ENCODE measurements at places on chromosomes 6 and 20.

GRCh38 chr6:128057541-128057940 lies 156.7 kb upstream of the THEMIS start:
- no peak for DNase-seq

DNA sequence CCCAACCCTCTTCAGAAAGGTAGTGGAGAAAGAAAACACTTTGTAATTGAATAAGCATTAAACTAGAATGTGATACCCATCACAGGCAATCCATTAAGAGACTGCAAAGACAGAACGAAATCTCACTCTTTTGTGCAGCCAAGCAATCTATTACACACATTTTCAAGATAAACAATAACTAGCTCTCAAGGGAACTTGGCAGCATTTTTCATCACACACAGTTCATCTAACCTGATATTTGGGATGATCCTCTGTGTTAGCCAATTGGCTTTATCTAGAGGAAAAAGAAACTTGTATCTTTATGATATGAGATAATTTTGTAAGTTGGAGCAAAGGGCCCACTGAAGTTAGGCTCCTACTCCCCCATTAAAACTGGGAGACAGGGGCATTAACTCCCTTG lies 1.5 kb upstream of the GZF1 start:
- DNase-seq = no peak

DNA sequence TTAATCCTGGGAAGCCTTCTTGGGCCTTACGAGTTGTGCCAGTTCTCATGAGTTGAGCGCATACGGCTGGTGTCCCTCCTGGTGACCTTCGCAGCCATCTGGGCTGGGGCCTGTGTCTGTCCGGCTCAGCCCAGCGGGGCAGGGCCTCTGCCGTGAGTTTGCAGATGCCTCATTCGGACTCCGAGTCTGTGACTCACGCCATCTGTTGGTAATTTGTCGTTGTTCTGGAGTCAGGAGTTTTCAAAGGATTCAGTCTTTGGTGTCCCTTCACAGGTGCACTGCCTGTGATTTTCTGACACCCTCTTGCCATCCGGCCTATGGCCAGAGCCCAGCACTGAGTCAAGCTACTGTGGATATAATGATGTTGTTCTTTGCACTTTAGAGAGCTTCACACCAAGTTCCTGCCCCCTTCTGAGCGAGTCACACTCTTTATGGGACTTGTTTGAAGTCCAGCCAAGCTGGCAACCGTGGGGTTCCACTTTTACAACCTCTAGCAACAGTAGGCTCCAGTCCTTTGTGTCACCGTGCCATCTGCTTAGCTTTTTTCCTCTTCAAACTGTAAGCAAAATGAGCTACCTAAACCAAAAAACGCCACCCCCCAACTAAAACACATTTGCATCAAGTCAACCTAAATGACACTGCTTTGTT lies 175.6 kb downstream of the AIG1 start:
- DNase-seq = no peak

DNA sequence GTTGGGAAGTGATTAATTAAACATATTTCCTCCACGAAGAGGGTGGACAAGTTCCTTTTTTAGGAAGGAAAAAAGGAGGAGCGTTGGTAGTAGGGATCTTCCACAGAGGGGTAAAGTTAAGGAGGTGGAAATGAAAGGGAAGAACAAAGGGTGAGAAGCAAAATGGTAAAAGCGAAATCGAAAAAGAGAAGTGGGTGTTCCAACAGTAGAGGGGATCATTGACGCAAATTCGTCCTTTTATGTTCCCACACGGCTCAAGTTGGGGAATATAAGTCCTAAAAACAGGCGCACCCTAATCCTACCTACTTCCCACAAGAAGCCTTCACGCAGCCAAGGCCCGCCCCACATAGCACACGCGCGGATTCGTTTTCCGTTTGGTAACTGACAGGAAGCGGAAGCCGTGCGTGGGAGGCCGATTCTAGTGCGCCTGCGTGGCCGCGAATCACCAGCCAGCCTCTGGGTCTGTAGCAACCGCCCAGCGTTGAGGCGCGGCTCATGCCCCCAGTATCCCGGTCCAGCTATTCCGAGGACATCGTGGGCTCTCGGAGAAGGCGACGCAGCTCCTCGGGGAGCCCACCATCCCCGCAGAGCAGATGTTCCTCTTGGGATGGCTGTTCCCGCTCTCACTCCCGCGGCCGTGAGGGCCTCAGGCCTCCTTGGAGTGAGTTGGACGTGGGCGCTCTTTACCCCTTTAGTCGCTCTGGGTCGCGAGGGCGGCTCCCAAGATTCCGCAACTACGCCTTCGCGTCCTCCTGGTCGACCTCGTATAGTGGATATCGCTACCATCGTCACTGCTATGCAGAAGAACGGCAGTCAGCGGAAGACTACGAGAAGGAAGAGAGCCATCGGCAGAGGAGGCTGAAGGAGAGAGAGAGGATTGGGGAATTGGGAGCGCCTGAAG lies at the start of gene NKAPL:
TSS of gene NKAPL (plus strand) at position 421 of the 901 bp plus-strand sequence. CDS start at position 496, 75 bp downstream.
- DNase-seq = peak; percentile 50

DNA sequence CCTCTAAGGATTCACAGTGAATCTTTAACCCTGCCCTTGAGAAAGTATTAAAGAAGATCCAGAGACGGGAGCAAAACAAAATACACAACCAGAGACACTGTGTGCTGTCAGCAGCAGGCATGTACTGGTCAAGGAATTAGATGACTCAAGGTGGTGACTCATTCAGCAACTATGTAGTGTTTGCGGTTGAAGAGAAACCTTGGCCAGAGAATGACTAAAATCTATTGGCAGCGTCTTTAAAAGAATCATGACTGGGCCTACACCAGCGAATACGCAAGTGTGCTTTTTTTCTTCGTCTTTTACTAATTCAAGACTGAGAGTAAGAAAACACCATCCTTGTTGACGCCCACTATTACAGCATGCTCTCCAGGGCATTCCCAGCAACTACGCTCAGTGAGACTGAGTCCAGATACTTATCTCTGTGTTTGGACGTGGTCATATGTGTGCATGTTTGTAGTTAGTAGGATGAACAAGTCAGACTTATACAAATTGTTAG lies 72.4 kb upstream of the BACH2 start:
- DNase-seq = no peak

DNA sequence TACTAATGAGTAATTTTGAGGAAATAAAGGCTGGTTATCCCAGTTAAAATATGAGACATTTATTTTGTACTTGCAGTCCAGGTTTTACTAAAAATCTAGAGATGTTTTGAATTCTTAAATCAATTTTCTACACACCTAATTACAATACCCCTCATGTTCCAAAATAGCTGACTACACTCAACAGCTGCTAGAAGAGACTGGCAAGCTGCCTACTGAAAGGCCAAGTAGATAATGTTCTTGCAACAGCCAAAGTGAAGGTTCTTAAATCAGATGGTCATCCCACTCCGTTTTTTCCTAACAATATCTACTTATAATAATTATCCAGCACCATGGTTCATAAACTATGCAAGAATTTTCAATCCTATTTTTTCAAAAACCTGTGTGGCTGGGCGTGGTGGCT lies 69.0 kb downstream of the DTNBP1 start:
- no peak for DNase-seq

- DNase-seq = no peak
Observed at GRCh38 chr20:38134427-38135270, 30.4 kb downstream of the TGM2 start.

- DNase-seq = no peak
Observed at GRCh38 chr6:33980176-33981175, 165.4 kb downstream of the GRM4 start.

- DNase-seq = no peak
Observed at GRCh38 chr6:15882915-15883314, 220.1 kb upstream of the DTNBP1 start.

- DNase-seq = no peak
Observed at GRCh38 chr6:3523271-3523670, 66.4 kb upstream of the SLC22A23 start.

GRCh38 chr6:169789944-169790927 lies 38.8 kb downstream of the ERMARD start:
- peak; percentile 44 for DNase-seq

GRCh38 chr20:38426006-38426897 lies 8.9 kb downstream of the SNHG17 start:
- DNase-seq = no peak

DNA sequence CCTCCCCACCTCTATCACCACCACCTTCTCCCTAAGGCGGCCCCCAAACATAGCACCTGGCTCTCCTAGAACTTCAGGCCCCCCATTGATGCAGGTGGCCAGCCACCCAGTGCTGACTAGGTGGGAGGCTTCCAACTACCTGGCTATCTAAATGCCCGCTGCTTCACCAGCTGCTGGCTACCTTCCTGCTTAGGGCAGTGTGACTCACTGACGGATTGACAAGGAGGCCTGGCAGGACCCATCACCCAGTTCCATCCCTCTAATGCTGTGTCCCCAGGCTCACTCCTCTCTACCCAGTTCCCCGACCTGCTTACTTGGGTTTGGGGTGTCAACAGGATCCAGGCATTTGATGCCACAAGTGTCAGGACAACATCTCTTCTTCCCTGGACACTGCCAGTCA lies 1.1 kb downstream of the SLPI start:
- DNase-seq = no peak

Data from amygdala (tissue), 56 donors.